Stimulated activated naive B cell treated with anti-CD40 and anti-IgM and Interleukin-4, amounts not matched to agents 10 μg/mL and 1 μg/mL and 100 μg/mL, for 72 hours (primary cell): ENCODE measurements at places on chromosomes 16 and 17.

DNA sequence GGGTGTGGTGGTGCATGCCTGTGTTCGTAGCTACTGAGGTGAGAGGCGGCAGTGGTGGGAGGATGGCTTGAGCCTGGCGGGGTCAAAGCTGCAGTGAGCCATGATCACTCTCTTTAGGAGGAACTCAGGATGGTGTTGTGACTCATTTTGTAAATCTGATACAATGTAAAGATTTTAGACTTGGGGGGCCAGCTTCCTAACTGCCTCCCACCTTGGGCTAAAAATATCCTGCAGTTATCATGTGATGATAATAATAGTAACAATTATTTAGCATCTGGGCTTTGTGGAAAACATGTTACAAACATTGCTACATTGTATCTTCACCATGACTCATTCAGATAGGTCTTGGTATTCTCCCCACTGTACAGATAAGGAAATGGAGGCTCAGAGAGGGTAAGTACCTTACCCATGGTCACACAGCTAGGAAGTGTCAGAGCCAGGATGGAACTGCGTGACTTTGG is 7.4 kb downstream of the CTNS start:
- DNase-seq = no peak

- DNase-seq = peak; percentile 74
These were observed 882 bp downstream of the SCARF1 start for GRCh38 chr17:1644493-1645206.

DNA sequence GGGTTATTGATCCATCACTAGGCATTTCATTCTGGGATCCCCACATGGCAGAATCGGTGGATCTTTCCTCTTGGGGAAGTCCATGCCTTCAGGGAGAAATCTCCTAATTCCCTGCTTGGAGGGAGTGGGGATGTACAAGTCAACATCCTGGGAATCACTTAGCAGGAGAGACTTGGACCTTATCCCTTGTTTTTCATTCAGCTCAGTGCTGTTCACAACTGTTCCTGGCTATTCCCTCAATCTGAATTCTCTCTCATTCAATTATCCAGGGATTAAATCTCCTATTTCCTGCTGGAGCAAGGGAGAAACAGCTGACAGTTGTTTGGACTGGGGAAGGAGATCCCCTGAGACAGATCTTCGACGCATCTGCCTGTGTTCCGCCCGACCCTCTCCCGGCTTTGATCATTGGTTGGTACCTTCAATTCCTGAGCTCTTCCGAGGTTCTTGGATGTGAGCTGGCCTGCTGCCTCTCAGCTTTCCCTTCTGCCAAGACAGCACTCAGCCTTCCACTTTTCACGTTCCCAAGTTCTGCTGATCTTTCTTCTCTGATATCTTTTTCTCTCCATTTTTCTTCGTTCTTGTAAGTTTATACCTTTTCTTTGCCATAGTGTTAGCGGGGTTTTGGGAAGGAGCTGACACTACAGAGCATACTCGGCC is 115.4 kb upstream of the GNAO1 start:
- DNase-seq = no peak

GRCh38 chr16:50153596-50154419 is 702 bp downstream of the TENT4B start:
- DNase-seq = peak; percentile 13

GRCh38 chr16:31253642-31254045 is 6.1 kb upstream of the ITGAM start:
- no peak for DNase-seq

GRCh38 chr17:2376107-2376506 is 24.8 kb downstream of the MNT start:
- DNase-seq = no peak

GRCh38 chr17:78658281-78658785 is 81.1 kb upstream of the DNAH17 start:
- DNase-seq = no peak

GRCh38 chr16:86363836-86364618 is 146.3 kb upstream of the FOXF1 start:
- no peak for DNase-seq

DNA sequence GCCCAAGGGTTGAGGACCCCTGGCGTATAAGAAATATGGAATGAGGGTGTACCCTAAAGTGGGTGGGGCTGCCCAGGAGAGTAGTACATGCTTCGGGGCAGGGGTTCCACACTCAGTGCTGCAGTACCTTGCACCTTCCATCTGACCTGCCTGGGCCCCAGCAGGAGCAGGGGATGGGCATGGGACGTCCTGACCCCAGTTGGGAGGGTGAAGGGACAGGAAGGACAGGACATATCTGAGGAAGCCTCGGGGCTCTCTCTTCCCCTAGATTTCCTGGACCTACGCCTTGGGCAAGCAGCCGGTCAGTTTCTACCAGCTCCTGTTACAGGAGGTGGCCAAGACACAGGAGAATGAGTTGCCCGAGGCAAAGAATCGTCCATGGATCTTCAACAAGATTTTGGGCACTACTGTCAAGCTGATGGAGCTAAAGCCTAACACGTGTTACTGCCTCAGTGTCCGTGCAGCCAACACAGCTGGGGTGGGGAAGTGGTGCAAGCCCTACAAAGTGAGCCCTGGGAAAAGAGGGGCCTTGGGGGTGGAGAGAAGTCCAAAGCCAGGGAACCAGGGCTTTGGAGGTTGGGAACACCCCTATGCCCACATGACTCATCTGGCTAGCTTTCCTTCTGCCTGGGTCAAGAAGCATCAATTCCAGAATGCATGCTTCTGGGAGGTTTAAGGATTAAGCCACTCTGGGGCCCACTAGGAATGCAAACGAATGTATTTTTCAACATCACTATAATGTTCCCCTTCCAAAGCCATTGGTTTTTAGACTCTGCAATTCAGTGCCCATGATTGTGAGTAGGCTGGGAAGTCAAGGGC is 7.9 kb downstream of the FNDC8 start:
- DNase-seq = no peak

DNA sequence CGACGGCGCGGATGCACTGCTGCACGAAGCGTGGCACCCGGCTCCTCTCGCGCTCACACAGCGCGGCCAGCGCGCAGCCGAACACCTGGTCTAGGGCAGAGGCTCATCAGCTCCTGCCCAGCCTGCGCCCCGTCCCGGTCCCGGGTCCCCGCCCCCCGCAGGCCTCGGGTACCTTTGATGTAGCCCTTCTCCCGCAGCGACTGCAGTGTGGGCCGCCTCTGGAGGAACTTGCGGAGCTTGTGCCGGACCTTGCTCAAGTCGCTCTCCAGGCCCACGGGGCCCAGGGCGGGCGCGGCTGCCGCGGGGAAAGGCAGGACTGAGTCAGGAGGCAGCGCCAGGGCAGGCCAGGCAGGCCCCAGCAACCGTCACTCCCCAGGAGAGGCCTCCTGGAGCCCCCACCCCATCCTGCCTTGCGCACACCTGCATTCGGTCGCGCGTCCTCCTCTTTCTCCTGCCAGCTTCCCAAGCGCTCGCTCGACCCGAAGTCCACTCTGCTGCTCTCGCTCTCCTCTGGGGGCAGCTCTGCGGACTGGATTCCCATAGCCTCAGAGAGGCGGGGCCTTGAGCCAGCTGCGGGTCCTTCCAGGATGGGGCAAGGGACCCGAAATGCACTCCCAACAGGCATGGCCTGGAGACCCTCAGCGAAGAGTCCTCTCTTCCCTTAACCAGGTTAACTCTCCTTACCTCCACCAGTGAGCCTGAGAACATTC is 36.0 kb downstream of the ARHGAP27 start:
- no peak for DNase-seq

DNA sequence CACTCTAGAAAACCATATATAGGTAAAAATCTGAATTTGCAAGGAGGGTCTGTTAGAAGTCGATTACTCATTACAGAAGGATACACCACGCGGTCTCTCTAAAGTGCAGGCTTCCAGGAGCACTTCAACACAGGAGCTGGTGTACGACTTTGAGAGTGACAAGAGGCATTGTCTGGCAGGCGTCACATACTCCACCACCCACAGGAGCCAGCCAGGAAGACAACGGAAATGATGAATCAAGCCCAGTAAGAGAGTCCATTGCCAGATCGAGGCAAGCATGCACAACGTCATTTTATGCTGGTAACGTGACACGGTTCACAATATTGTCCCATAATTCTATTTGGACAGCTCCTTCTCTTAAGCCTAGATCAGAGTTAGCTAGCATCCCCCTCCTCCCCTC is 15.0 kb upstream of the CACNG4 start:
- DNase-seq = no peak

- DNase-seq = no peak
These were observed 1.1 kb downstream of the MT1E start for GRCh38 chr16:56626685-56627084.

DNA sequence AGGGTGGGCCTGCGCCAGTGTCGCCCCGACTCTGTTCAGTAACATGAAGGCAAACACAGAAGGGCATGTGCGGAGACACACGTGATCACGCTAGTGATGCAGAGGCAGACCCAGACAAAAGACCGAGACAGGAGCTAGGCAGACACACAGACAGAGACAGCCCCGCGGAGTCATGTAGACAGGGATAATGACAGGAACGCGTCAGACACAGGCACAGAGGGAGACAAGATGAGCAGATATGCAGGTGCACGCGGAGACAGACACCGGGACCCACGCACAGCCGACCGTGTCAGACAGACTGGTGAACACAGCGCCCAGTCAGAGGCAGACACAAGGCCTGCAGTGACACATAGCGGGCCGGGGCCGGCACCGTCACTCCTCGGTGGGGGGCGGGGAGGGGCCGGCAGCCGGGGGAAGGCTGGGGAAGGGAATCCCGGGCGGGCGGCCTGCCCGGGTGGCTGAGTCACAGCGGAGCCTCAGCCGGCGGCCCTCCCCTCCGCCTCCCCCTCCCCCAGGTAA is 7.4 kb downstream of the KDM6B start:
- DNase-seq = peak; percentile 80

DNA sequence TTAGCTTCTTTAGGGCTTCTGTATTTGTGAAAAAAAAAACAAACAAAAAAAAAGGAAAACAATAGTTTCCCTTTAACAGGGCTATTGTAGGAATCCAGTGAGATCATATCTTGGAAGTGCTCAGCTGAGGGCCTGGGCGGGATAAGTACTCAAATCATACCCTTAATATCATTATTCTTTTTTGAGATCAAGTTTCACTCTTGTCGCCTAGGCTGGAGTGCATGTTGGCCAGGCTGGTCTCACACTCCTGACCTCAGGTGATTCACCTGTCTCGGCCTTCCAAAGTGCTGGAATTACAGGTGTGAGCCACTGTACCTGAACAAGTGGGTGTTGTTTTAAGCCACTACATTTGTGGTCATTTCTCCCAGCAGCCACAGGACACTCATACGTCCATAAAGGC is 87.0 kb downstream of the CDH13 start:
- no peak for DNase-seq

DNA sequence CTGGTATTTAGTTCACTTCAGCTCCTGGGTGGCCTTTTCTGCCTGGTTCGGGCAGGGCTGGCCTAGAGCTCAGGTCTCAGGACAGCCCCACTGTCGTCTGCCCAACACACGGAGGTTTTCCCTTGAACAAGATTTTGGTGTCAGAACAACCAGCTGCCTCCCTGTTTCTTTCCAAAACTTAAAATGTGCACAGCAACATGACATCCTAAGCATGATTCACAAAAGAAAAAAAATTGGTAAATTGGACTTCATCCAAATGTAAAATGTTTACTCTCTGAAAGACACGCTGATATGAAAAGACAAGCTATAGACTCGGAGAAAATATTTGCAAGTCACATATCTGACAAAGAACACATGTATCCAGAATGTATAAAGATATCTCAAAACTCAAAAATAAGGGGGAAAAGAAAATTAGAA is 197.8 kb upstream of the CHMP6 start:
- no peak for DNase-seq

DNA sequence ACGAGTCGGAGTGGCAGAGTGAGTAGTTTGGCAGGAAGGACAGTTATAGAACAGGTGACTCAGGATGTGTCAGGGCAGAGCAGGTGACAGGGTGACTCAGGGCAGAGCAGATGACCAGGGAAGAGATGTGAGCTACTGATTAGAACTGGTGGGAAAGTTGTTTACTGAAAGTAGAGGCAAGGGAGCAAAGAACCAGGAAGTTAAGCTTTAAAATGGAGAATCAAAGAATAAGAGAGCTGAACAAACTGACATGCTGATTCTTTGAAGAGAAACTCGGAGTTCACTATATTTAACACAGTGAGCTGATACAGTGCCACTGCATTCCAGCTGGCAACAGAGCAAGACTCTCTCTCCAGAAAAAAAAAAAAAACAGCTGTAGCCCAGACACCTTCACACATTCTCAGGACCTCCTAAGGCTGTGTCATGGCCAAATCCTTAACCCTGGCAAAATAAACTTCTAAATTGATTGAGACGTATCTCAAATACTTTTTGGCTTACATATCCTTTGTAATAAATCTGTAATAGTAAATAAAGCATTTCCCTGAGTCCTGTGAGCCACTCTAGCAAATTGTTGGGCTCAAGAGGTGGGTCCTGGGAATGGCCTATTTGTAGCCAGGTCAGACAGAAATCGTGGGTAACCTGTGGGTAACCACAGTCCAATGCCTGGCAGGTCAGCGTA is 12.3 kb upstream of the UBE2I start:
- no peak for DNase-seq

- DNase-seq = no peak
These were observed 3.1 kb downstream of the CD300C start for GRCh38 chr17:74542727-74543383.

GRCh38 chr17:75758131-75758905 is 6.7 kb downstream of the GALK1 start:
- no peak for DNase-seq

DNA sequence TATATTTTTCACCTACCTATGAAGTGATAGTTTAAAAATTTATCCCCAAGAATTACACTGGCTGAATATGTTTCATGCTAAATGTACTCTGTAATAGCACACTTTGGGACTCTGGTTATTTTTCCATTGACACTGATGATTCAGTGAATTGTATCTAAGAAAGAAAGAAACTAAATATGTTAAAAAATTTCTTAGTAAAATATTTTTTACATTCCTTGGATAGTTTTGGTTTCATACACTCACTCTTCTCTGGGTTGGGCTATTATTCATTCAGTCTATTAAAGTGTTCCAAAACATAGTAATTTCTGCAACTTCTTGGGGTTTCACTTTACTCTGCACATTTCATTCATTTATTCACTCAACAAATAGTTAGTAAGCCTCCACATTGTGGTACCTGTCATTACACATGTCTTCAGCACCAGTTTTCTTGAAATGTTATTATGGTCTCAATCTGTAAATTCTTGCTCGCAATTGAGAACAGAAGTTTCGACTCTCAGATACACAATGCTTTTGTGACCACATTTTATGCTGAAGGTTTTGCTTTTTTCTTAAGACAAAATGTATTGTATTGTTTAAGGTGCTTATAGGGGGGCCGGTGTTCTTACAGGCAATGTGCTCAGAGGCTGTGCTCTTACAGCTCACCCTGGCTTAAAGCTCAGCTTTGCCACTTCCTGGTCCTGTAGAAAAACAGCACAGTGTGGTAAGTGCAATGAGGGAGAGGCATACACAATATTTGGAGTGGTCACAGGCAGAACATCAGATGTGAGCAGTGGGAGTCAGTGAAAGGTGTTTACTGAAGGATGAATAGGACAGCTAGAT is 17.4 kb downstream of the CNTNAP4 start:
- no peak for DNase-seq

GRCh38 chr17:28334171-28334570 is 1.1 kb downstream of the IFT20 start:
- DNase-seq = no peak

- DNase-seq = no peak
These were observed 1795.9 kb downstream of the TP53TG3F start for GRCh38 chr16:35255186-35255803.
